ENCODE measurements at places on chromosomes 4 and X. TPM values are rescaled to one million over a fixed set of nuclear protein-coding genes. Genes with fewer than 3 reads are reported as not detected.

- peak overlapping the region; percentile 24 for H3K4me3 ChIP-seq
- no peaks in the 10 kb centered on the region for H3K36me3 ChIP-seq
- H3K4me1 ChIP-seq, result no peaks in the 10 kb centered on the region
- no peak for DNase-seq
- no peak overlapping the region for H3K27ac ChIP-seq
Observed at GRCh38 chrX:25067271-25068172, 51.8 kb upstream of the ARX start.

The ETDB gene
- total RNA-seq, result not detected

- no peaks in the 10 kb centered on the region for H3K4me1 ChIP-seq
- no peaks in the 10 kb centered on the region for H3K36me3 ChIP-seq
- DNase-seq, result no peak
- no peak overlapping the region for H3K4me3 ChIP-seq
- H3K27me3 ChIP-seq, result no peaks in the 10 kb centered on the region
Observed at GRCh38 chr4:99625369-99625768, 32.3 kb downstream of the C4orf54 start.

DNA sequence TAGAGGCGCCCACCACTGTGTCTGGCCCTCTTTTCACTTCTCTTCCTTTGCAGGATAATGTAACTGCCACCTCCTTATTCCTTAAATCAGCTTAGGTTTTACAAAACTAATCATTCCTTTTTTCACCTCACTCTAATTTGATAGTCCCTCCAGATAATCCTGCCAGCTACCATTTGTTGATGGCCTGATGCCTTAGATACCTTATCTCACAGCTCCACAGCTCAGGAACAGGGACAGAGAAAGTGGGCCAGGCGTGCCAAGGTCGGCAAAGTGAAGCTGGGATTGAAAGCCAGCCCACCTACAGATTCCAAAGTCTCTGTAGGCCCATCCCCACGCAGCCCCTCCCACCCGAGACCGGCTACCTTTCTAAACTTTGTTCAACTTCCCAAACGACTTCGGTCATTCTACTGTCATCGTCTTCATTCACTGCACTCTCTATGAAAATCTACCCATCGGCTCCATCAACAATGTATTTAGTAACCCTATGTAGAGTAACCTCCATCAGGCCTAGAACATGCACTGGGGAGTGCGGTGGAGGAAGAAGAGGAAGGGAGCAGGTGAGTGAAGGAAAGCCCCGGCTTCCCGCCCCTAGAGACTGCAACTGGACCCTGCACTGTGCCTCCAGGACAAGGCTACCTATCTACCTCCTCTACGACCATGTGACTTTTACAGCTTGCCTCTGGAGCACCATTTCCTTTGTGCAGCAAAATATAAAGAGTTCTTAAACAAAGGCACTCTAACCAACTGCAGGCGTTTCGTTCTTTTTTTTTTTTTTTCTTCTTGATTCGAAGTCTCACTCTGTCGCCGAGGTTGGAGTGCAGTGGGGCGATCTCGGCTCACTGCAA is 1.5 kb downstream of the CASP6 start:
- peaks cover 20% of the 10 kb centered on the region for H3K36me3 ChIP-seq
- H3K4me3 ChIP-seq, result peak overlapping the region; percentile 78
- H3K27me3 ChIP-seq, result no peaks in the 10 kb centered on the region
- peaks cover 8% of the 10 kb centered on the region for H3K4me1 ChIP-seq
- peak overlapping the region; percentile 83 for H3K27ac ChIP-seq
- no peak for DNase-seq

DNA sequence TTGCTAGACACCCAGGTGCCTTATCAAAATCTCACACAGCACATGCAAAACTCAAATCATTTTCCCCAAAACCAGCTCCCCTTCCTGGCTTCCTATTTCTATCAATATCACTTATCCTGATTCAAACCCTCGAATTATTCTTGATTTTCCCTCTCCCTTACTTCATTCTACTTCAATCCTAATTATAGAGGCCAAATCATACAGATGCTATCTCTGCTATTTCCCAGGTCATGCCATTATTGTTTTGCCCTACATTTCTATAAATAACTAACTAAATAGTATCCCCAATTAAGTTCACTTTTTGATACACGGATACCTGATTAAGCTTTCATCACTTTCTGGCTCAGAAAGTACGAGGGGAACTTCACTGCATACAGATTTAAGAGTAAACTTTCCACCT is 62.4 kb downstream of the FBXL5 start:
- no peaks in the 10 kb centered on the region for H3K4me1 ChIP-seq
- no peak for DNase-seq
- no peak overlapping the region for H3K27ac ChIP-seq
- no peak overlapping the region for H3K4me3 ChIP-seq
- H3K36me3 ChIP-seq, result no peaks in the 10 kb centered on the region

GRCh38 chr4:87220094-87220822 is at the start of gene KLHL8:
Gene KLHL8 (minus strand): TSS chr4:87220618. CDS start chr4:87195539, 25,079 bp downstream.
- DNase-seq, result peak; percentile 87
- H3K4me1 ChIP-seq, result peaks cover 8% of the 10 kb centered on the region
- no peaks in the 10 kb centered on the region for H3K36me3 ChIP-seq
- H3K27ac ChIP-seq, result peak within 1 kb of the TSS; percentile 92
- H3K4me3 ChIP-seq, result peak within 1 kb of the TSS; percentile 97

DNA sequence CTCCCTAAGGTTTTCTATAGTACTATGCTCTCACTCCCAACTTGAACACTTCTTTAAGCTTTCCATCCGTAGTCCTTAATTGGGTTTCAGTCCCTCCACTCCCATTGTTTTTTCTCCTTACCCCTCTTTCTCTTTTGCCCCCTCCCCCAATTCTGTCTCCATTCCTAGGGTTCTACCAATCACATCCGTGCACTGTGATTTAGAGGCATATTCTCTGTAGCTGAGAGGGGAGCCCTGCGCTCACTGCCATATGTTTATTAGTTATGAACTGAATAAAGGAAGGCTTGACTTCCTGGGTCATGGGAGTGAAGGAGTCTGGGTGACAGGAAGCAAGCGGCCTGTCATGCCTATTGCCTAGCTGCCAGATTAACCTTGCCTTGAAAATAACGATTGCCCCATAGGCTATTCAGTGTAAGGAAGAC is 471 bp downstream of the MCTS1 start:
- H3K27me3 ChIP-seq, result no peaks in the 10 kb centered on the region
- H3K4me3 ChIP-seq, result peak overlapping the region; percentile 55
- H3K36me3 ChIP-seq, result peaks cover 12% of the 10 kb centered on the region
- peaks cover 6% of the 10 kb centered on the region for H3K4me1 ChIP-seq

DNA sequence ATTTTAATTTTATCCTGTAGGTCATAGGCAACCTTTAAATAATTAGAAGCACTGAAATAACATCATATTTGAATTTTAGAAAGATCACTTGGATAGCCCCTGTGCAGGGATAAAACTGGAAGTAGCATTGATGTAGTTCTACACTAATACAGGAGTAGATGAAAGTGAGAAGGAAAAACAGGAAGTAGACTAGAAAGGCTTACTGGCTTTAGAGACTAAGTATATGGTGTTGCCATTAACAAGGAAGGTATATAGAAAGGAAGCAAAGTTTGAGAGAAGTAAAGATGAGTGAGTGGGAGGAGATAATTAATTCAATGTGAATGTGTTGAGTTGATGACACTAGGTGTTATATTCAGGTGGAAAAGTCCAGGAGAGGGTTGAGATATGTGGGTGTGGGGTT is 73.1 kb upstream of the EPGN start:
- no peak overlapping the region for H3K27ac ChIP-seq
- H3K27me3 ChIP-seq, result no peaks in the 10 kb centered on the region
- no peak overlapping the region for H3K4me3 ChIP-seq
- DNase-seq, result no peak
- no peaks in the 10 kb centered on the region for H3K36me3 ChIP-seq

DNA sequence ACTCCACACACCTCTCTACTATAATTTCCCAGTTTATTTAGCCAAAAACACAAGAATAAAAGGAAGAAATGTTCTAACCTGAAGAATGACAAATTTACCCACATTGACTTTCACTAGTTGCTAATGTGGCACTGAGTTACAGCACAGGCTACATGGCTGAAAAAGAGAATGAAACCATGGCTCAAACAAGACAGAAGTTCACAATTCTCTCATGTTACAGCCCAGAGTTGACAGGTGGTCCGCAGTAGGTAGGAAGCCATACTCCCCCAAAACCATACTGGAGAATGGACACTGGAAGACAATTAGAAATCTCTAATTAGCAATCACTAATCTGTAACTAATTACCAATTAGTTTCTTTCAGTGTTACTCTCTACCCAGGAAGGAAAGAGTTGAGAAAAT is 170.8 kb downstream of the ADGRA3 start:
- no peaks in the 10 kb centered on the region for H3K4me1 ChIP-seq
- H3K36me3 ChIP-seq, result no peaks in the 10 kb centered on the region
- H3K27ac ChIP-seq, result no peak overlapping the region
- DNase-seq, result no peak
- no peak overlapping the region for H3K4me3 ChIP-seq

The MAP9 gene
- 6.6 TPM for total RNA-seq

DNA sequence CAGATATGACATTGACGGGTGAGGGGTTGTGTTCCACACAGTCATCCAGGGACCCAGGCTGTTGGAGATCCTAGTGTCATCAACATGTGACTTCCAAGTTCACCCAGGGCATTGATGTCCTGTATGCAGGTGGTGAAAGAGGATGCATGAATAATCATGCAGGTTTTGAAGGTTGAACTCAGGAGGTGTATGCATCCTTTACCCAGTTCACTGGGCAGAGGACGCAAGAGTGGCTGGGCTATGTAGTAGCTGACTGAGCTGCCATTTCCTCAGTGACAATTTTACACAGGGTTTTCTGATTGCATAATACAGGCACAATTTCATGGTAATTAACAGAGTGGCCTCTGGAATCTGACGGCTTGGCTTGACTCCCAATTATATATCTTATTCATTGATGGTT is 323.0 kb downstream of the HS3ST1 start:
- no peaks in the 10 kb centered on the region for H3K4me1 ChIP-seq
- no peak for DNase-seq
- H3K36me3 ChIP-seq, result no peaks in the 10 kb centered on the region
- no peaks in the 10 kb centered on the region for H3K27me3 ChIP-seq
- no peak overlapping the region for H3K4me3 ChIP-seq
- no peak overlapping the region for H3K27ac ChIP-seq

DNA sequence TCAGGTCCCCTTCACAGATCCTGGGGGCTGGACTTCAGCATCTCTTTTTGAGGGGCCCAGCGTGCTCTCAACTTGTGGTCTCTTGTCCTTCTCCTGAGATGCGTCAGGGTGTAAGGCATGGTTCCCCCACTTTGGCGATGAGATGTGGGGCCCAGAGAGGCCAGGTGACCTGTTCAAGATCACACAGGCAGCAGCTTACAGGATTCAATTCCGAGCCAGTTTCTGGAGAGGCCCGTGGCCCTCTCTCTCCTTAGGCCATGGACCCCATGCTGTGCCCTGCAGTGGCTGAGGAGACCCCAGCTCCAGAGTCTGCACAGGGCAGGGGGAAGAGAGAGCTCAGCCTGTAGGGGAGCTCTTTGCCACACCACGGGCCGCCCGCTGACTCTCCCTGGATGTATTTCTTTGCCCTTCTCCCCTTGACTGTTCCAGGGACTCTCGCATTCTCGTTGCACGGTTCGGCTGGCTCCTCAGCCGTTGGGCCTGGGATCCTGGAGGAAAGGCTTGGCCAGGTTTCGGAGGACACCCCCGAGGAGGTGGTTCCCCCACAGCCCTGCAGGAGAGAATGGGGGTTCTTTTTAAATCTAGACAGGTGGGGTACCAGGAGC is 18.6 kb downstream of the NSG1 start:
- no peaks in the 10 kb centered on the region for H3K27me3 ChIP-seq
- H3K4me3 ChIP-seq, result no peak overlapping the region
- no peak for DNase-seq
- no peak overlapping the region for H3K27ac ChIP-seq
- H3K36me3 ChIP-seq, result no peaks in the 10 kb centered on the region

The SLC38A5 gene
- total RNA-seq, result 17.3 TPM

- H3K27me3 ChIP-seq, result no peaks in the 10 kb centered on the region
- no peak for DNase-seq
- no peak overlapping the region for H3K4me3 ChIP-seq
Observed at GRCh38 chr4:40842725-40843423, 93.1 kb downstream of the NSUN7 start.

GRCh38 chr4:7971881-7972500 is 32.3 kb upstream of the AFAP1 start:
- no peak for DNase-seq
- no peak overlapping the region for H3K4me3 ChIP-seq
- no peaks in the 10 kb centered on the region for H3K27me3 ChIP-seq
- peaks cover 21% of the 10 kb centered on the region for H3K4me1 ChIP-seq
- H3K27ac ChIP-seq, result no peak overlapping the region

GRCh38 chr4:94356444-94356843 is 13.8 kb upstream of the HPGDS start:
- H3K4me1 ChIP-seq, result no peaks in the 10 kb centered on the region
- no peak for DNase-seq
- no peak overlapping the region for H3K4me3 ChIP-seq
- no peaks in the 10 kb centered on the region for H3K36me3 ChIP-seq
- H3K27ac ChIP-seq, result no peak overlapping the region

The CT45A2 gene
- total RNA-seq, result not detected

DNA sequence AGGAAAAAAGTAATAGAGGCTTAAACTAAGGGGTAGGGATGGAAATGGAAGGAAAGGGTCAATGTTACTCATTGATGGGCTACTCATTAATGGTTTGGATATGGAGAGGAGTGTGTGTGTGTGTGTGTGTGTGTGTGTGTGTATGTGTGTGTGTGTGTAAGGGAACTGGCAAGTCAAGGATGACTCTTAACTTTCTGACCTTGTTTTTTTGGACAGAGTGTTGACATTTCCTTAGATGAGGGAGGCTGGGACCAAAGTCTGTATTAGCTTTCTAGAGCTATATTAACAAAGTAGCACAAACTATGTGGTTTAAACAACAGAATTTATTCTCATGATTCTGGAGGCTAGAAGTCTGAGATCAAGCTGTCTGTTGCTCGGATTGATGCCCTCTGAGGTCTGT is 202.7 kb downstream of the GBA3 start:
- no peaks in the 10 kb centered on the region for H3K36me3 ChIP-seq
- H3K27ac ChIP-seq, result no peak overlapping the region
- no peaks in the 10 kb centered on the region for H3K4me1 ChIP-seq
- H3K27me3 ChIP-seq, result no peaks in the 10 kb centered on the region
- no peak for DNase-seq

DNA sequence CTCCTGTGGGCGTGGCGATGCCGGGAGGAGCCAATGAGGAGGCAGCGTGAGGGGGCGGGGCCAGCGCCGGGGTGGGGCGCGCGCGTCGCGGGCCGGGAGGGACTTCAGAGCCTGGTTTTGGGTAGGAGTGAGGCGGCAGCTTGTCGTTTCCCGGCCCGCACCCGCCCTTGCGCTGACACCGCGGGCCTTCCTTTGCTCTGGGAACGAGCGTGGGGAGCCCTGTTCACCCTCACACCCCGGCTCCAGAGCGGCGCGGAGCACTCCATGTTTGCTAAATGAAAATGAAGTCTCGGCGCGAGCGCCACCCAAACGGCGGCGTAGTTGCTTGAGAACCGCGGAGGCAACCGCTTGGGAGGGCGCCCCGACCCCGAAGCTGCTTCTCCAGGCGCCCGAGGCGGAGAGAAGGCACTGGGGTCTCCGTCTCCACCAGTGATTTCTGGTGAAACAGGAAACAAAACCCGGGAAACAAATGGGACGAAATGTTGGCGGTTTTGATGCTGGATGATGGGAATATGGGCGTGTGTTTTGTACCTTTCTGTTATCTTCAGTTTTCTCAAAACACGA is 497 bp upstream of the GRPEL1 start:
- DNase-seq, result no peak
- H3K4me3 ChIP-seq, result peak overlapping the region; percentile 95
- H3K36me3 ChIP-seq, result peaks cover 21% of the 10 kb centered on the region

Data from naive thymus-derived CD4-positive, alpha-beta T cell (primary cell).